ENCODE measurements at places on chromosomes 5 and 9.

GRCh38 chr9:117266855-117267497 is 147.9 kb downstream of the ASTN2 start:
- no peak for DNase-seq

DNA sequence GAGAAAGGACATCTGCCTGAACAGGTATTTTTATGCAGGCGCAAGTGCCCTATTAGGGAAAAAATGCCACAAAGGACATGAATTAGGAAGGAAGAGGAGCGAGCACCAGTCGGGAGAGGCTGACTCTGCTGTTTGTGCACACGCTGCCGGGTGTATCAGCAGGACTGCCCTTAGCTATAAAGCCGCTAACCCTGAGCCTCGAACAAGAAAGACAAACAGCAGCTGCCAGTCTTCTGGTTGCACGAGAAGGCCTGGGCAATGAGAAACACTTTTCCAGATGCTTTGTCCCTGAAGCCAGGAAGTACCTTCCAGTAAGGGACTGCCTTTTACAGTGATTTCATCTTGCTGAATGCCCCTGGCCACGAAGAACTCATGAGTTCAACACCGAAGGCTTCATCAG is 12.6 kb downstream of the QSOX2 start:
- DNase-seq: no peak

GRCh38 chr9:80502306-80502705 is 930.5 kb downstream of the TLE4 start:
- no peak for DNase-seq

- DNase-seq: no peak
These were observed 223.5 kb downstream of the SH3GL2 start for GRCh38 chr9:17802249-17802857.

DNA sequence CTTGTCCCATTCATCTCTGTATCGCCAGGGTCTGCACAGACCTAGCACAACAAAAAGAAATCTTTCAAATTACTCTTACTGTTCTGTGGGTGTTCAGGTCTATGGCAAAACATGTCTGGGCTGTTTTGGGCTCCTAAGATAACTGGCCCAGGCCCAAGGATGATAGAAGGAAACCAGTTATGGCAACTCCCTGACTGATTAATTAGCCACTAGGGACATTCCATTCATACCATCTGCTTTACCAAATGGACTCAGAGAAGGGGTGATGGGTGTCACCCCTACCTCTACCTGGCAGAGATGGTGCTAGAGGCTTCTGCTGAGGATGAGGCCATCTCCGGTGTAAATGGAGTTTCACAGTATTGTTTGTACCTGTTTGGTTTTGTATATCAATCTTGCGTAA is 1.9 kb downstream of the SLC31A2 start:
- DNase-seq: no peak
